ENCODE measurements at places on chromosomes 3 and 15.

GRCh38 chr15:78244101-78244500 is 9.7 kb upstream of the ACSBG1 start:
- DNase-seq: no peak

DNA sequence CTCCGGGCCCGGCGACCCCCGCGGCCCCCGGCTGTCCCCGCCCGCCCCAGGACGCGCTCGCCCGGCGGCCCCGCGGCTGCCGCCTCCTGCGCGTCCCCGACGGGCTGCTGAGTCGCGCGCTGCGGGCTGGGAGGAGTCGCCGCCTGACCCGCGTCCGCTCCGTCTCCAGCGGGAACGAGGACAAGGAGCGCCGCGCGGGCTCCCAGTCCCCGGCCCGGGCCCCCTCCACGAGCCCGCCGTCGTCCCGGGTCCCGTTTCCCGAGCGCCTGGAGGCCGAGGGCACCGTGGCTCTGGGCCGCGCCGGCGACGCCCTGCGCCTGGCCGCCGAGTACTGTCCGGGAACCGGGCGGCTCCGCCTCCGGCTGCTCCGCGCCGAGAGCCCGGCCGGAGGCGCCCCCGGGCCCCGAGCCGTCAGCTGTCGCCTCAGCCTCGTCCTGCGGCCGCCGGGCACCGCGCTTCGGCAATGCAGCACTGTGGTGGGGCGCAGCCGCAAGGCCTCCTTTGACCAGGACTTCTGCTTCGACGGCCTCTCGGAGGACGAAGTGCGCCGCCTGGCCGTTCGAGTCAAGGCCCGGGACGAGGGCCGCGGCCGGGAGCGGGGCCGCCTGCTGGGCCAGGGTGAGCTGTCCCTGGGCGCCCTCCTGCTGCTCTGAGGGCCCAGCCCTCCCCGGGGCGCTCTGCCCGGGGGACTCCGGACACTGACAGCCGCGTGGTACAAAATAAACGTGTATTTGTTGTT is 1.5 kb downstream of the C2CD4A start:
- DNase-seq: no peak

DNA sequence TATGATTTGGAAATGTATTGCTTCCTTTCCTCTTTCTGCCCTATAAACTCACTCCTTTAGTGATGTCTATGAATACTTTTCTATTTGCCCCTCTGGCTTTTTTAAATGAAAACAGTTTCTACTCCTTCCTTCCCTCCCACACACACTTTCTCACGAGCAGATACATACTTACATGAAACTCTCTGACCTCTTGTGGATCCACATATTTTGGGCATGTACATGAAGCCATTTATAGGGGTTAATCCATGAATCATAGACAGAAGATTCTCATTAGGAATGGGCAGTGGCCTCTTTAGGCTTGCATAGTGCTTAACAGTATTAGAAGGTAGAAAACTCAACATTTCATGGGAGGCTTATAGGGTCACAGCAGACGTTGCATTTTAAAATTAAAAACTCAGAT is 24.8 kb downstream of the ANAPC13 start:
- DNase-seq: no peak

DNA sequence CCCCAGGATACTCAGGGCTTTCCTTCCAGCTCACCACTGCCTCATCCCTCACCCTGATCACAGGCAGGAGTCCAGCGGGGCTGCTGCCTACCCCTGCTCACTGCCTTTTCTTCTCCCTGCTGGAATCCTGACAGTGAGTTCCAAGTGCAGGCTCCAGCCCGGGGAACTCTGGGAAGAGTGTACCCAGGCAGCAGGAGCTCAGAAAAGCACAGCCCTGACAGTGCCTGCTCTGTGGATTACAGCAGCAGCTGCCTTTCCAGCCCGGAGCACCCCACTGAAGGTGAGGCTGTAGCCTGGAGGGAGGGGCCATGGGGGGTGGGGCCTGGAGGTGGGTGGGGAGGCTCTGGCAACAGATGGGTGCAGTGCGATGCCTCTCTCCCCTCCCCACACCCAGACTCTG is 6.1 kb upstream of the JMJD7 start:
- DNase-seq: no peak

- DNase-seq: no peak
Observed at GRCh38 chr3:106577241-106577640, 708.4 kb upstream of the CBLB start.

GRCh38 chr15:65375871-65376607 is 1.8 kb downstream of the IGDCC3 start:
- DNase-seq: no peak

DNA sequence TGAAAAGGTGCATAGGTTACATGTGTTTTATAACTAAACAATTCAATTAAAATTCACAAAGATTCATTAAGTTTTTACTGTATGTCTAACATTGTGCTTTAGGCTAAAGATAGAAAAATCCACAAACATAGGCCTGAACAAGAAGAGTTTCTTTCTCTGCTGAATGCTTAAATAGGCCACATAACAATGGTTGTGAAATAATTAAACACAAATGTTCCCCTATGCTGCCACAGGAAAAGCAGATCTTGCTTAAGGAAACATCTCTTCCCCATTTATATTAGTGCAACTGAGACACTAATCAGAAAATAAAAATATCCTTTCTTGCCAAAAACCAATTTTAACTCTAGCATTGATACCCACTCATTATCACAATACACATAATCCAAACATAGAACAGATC is 725.4 kb upstream of the DPPA4 start:
- DNase-seq: no peak

DNA sequence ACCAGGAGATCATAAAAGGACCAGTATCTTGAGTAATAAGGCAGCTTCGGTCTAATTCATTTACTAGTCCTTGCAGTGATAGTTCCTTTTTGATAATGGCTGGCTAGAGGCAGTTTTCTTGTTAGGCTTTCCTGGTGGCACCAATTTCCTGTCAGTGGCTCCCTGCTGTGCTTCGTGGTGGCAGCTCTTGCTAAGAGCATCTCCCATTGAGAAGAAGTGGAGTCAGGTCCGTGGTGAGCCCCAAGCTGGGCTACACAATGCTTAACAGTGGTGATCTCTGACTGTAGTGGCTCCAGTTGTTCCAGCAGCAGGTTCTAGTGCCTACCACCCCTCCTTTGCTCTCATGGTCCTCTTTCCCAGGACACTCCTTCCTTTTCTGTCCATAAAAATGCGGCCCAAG is 111.2 kb downstream of the RAP2B start:
- DNase-seq: no peak

DNA sequence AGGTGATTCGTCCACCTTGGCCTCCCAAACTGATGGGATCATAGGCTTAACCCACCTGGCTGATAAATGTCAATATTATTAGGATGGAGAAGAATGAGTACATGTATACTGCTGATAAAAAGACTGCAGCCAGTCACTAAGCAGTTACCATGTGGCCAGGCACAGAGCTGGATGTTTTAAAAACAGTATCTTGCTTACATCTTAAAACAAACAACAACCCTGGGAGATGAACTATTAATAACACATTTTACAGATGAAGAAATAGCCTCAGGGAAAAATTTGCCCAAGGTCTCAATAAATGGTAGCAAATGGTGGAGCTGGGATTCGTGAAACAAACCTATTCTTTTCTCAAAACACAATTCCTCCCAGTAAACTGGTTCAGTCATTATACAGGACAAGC is 18.1 kb downstream of the IL17RD start:
- DNase-seq: no peak

- DNase-seq: no peak
Observed at GRCh38 chr3:22899441-22899840, 303.7 kb upstream of the UBE2E2 start.

DNA sequence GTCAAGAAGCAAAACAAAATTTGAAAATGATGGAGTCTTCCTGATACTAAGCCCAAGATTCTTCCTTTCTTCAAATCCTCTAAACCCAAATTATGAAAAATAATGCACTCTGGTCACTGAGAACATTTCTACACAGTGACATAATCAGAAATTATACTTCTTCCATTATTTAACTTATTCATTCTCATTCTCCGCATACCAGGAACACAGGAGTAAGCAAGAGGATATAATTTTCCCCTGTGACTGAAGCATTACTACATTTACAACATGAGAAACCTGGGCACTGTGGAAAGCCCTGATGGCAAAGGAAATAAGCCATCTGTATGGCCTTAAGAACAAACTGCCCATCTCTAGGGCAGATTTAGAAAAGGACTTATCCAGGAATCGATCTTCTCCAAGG is 47.0 kb downstream of the EXD1 start:
- no peak for DNase-seq
